ENCODE measurements at places on chromosomes 7 and 10.

- peaks cover 51% of the 10 kb centered on the region for H3K27me3 ChIP-seq
- DNase-seq = no peak
- H3K4me1 ChIP-seq = no peaks in the 10 kb centered on the region
- H3K36me3 ChIP-seq = no peaks in the 10 kb centered on the region
- no peak overlapping the region for H3K4me3 ChIP-seq
These were observed 27.0 kb downstream of the C10orf120 start for GRCh38 chr10:122672655-122673054.

- H3K4me3 ChIP-seq = no peak overlapping the region
- no peak for DNase-seq
These were observed 88.0 kb upstream of the PRSS58 start for GRCh38 chr7:142345811-142346210.

DNA sequence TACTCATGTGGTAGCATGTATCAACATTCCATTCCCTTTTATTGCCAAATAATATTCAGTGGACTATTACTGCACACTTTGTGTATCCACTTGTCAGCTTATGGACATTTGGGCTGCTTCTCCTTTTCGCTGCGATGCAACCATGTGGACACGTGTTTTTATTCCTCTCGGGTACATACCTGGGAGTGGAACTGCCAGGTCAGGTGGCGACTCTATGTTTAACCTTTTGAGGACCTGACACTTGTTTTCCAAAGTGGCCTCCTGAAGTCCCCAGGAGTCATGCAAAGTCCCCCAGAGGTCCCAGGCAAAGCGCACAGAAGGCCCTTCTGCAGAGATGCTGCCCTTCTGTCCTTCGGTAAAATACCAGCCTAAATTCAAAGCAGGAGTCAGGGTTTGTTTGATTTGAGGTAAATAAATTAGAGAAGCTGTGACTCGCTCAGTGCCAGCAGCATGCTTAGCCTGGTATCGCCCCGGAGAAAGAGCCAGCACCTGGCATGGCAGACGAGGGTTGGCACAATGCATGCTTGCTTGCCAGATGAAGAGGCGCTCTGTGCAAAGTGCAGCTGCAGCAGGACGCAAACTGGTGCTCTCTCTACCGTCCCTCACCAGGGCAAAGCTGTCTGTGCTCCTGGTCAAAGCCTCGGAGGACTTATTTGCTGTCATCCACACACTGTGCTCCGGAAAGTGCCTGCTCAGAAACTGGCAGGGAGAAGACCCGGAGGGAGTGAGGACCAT, 37.8 kb downstream of the HIPK2 start:
- no peak overlapping the region for H3K27ac ChIP-seq
- H3K36me3 ChIP-seq = peaks cover 4% of the 10 kb centered on the region
- H3K4me3 ChIP-seq = no peak overlapping the region
- peaks cover 41% of the 10 kb centered on the region for H3K4me1 ChIP-seq

- peaks cover 37% of the 10 kb centered on the region for H3K27me3 ChIP-seq
- no peak for DNase-seq
- no peak overlapping the region for H3K27ac ChIP-seq
- H3K36me3 ChIP-seq = no peaks in the 10 kb centered on the region
- H3K4me3 ChIP-seq = peak overlapping the region; percentile 90
- peaks cover 44% of the 10 kb centered on the region for H3K4me1 ChIP-seq
These were observed 1.1 kb downstream of the CUX1 start for GRCh38 chr7:101818287-101819071.

DNA sequence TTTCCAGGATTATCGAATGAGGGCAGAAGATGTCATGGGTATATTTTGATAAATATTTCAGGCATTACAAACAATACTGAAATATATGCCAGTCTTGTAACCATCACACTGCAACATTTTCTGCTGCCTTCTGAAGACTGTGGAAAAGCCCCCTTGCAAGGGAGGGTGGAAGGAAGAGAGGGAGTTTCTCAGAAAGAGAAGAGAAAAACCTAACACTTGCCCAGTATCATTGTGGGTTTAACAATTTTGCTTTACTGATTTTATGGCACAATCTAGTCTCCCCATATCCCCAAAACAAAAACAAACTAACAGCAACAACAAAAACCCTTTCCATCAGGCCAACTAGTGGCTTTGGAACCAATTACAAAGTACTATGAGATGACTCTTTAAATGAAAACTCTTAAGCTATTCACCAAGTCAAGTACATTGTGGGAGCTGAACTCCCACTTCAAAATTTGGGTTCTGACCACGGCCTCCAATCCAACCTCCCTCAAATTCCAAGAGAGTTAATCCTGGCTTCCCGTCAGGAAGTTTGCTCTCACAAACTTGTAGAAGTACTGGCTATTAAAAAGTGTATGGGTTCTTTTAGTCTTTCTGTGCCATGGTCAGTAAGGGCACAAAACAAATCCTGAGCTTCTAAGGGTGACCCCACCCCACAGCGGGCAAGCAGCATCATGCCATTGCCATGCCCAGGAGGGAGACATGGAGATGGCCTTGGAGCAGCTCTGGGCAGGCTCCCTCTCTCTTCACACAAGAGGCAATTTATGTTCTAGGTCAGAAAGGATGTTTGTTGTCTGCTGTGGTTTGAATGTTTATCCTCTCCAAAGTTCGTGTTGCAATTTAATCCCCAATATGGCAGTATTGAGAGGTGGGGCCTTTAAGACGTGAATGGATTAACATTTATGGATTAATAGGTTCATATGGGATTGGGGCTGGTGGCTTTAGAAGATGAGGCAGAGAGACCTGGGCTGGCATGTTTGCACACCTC, 96.3 kb downstream of the JAZF1 start:
- H3K36me3 ChIP-seq = no peaks in the 10 kb centered on the region
- no peak overlapping the region for H3K27ac ChIP-seq
- H3K27me3 ChIP-seq = no peaks in the 10 kb centered on the region
- H3K4me3 ChIP-seq = no peak overlapping the region
- H3K4me1 ChIP-seq = peaks cover 8% of the 10 kb centered on the region

GRCh38 chr10:43197834-43198681, 59.8 kb downstream of the CSGALNACT2 start:
- H3K27ac ChIP-seq = peak overlapping the region; percentile 19
- H3K4me3 ChIP-seq = no peak overlapping the region
- H3K4me1 ChIP-seq = peaks cover 4% of the 10 kb centered on the region
- H3K36me3 ChIP-seq = no peaks in the 10 kb centered on the region

- H3K27me3 ChIP-seq = no peaks in the 10 kb centered on the region
- no peak for DNase-seq
- H3K36me3 ChIP-seq = no peaks in the 10 kb centered on the region
- no peaks in the 10 kb centered on the region for H3K4me1 ChIP-seq
- H3K27ac ChIP-seq = no peak overlapping the region
These were observed 759.6 kb downstream of the NXPH1 start for GRCh38 chr7:9192969-9193368.

GRCh38 chr7:112199672-112200071, 6.5 kb downstream of the DOCK4 start:
- no peak overlapping the region for H3K27ac ChIP-seq
- H3K4me1 ChIP-seq = peaks cover 17% of the 10 kb centered on the region
- DNase-seq = no peak
- H3K36me3 ChIP-seq = no peaks in the 10 kb centered on the region
- H3K4me3 ChIP-seq = no peak overlapping the region
- no peaks in the 10 kb centered on the region for H3K27me3 ChIP-seq

DNA sequence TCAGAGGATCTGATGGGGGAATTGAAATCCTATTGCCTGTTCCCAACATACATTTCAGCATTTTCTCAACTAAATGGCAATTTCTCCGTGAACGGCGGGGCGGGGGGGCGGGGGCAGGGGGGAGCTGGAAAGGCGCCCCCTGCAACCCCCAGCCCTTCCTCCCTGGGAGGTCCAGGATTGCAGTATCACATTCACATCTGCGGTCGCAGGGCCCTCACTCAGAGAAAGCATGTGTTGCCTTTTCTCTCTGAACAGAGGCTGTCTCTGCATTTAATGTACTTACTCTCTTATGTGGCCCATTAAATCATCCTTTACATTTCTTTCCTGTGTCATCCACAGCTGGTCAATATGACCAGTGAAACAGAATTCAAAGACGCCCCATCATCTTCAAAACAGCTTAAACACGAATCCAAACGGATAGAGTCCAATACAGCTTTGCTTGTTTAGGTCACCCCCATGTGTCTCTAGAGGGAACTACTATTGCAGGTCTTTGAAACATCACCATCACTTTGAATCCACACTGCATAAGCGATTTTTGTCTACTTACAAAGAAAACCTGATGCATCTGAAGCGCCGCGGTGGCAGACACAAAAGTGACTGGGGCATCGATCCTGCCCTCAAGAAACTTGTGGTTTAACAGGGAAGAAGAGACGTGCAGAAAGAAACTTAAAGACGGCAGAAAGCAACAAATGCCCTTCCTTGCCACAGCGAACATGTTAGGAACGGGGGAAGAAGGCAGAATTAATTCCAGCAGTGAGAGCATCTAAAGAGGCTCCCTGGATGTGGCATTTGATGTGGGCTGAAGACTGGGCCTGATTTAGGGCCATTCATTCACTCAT, 17.0 kb upstream of the ECHDC3 start:
- no peaks in the 10 kb centered on the region for H3K4me1 ChIP-seq
- DNase-seq = no peak
- no peak overlapping the region for H3K4me3 ChIP-seq
- no peaks in the 10 kb centered on the region for H3K27me3 ChIP-seq
- H3K36me3 ChIP-seq = no peaks in the 10 kb centered on the region

GRCh38 chr7:117248829-117249228, 74.0 kb downstream of the WNT2 start:
- no peaks in the 10 kb centered on the region for H3K27me3 ChIP-seq
- H3K27ac ChIP-seq = no peak overlapping the region
- H3K4me3 ChIP-seq = no peak overlapping the region

DNA sequence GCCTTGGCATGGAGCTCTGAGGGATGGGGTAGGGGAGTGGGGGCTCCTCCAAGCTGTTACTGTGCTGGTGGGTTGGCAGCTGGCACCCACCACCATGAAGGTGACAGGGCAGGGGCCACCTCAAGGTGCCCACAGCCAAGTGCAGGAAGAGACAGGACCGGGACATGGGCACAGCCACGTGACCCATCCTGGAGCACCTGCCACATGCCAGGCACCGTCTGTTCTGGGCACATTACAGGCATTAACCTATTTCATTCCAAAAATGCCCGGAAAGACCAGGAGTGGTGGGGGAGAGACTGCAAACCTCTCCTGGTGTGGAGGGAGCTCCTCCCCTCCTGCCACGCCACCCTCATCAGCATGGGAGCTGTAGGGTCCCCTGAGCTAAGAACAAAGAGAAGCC, 56.7 kb downstream of the CAMK2B start:
- H3K36me3 ChIP-seq = no peaks in the 10 kb centered on the region
- no peaks in the 10 kb centered on the region for H3K27me3 ChIP-seq
- H3K4me3 ChIP-seq = no peak overlapping the region
- H3K4me1 ChIP-seq = no peaks in the 10 kb centered on the region
- no peak for DNase-seq

- H3K4me1 ChIP-seq = no peaks in the 10 kb centered on the region
- no peak overlapping the region for H3K27ac ChIP-seq
- no peaks in the 10 kb centered on the region for H3K36me3 ChIP-seq
- H3K27me3 ChIP-seq = peaks cover 14% of the 10 kb centered on the region
These were observed 89.3 kb upstream of the DIP2C start for GRCh38 chr10:778626-779330.

- no peaks in the 10 kb centered on the region for H3K27me3 ChIP-seq
- DNase-seq = no peak
- no peaks in the 10 kb centered on the region for H3K36me3 ChIP-seq
These were observed 5.5 kb upstream of the OPN4 start for GRCh38 chr10:86648704-86649427.

GRCh38 chr7:66529883-66530610, 98.6 kb upstream of the KCTD7 start:
- H3K4me3 ChIP-seq = peak overlapping the region; percentile 2
- H3K27ac ChIP-seq = peak overlapping the region; percentile 93
- H3K27me3 ChIP-seq = no peaks in the 10 kb centered on the region
- peaks cover 23% of the 10 kb centered on the region for H3K4me1 ChIP-seq

DNA sequence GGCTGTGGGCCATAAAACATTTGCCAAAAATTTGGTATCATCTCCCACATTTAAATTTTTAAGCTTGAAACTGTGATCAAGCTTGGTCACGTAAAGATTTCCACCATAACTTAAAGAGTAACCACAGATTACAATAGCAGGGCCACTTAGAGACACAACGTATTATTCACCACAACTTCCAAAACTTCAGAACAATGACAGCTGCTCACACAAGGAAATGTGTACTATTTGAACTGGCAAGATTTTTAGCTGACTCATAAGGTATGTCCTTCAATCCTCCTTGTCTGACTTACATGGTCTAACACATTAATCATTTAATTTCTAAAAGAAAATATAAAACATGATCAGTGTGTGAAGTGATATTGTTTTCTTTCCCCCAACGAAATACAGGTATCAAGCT, 234.5 kb downstream of the PARD3 start:
- DNase-seq = no peak
- H3K27ac ChIP-seq = no peak overlapping the region
- H3K36me3 ChIP-seq = no peaks in the 10 kb centered on the region
- H3K4me1 ChIP-seq = peaks cover 23% of the 10 kb centered on the region
- no peaks in the 10 kb centered on the region for H3K27me3 ChIP-seq

- no peak for DNase-seq
- peaks cover 17% of the 10 kb centered on the region for H3K4me1 ChIP-seq
- no peaks in the 10 kb centered on the region for H3K27me3 ChIP-seq
- H3K4me3 ChIP-seq = no peak overlapping the region
- peaks cover 13% of the 10 kb centered on the region for H3K36me3 ChIP-seq
These were observed 23.0 kb downstream of the DENND11 start for GRCh38 chr7:141679014-141679413.

GRCh38 chr10:75197066-75197465, 13.5 kb upstream of the VDAC2 start:
- H3K27ac ChIP-seq = peak overlapping the region; percentile 76
- no peak for DNase-seq
- H3K4me1 ChIP-seq = peaks cover 22% of the 10 kb centered on the region
- no peak overlapping the region for H3K4me3 ChIP-seq
- peaks cover 3% of the 10 kb centered on the region for H3K36me3 ChIP-seq
- H3K27me3 ChIP-seq = no peaks in the 10 kb centered on the region

DNA sequence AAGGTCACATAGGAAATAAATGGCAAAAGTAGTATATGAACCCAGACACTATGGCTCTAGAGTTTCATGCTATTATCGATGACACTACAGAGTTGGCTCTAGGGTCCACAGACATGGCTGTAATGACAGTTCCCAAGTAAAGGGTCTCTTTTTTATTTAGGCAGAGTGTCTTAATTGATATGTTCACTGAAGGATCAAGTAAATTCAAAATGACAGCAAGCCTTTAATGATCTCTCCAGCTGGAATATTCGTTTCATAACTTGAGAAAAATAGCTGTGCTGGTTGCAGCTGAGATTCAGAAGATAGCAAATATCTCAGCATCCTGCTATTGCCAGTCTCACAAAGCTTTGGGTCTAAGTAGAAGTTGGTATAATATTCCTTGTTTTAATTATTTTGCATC, 333.6 kb upstream of the MAGI2 start:
- no peak overlapping the region for H3K4me3 ChIP-seq
- H3K4me1 ChIP-seq = no peaks in the 10 kb centered on the region
- no peaks in the 10 kb centered on the region for H3K36me3 ChIP-seq

DNA sequence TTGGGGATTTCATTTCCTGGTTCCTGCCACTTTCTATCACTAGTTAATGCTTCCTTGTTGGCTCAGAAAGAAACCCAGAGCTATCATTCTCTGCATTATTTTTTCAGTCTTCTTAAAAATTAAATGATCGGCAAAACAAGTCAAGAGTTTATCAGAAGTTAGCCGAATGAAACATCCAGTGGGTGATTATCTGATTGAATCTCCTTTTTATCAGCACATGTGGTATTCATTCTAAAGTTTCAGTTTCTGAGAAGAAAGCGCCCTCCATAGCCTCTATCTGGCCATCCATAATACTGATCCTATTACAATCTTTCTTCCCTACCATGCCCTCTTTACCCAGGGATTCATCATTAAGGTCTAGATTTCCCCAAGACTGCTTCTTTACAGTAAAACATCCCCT, 71.8 kb downstream of the OSBPL3 start:
- no peak for DNase-seq
- H3K4me3 ChIP-seq = no peak overlapping the region
- H3K36me3 ChIP-seq = peaks cover 3% of the 10 kb centered on the region
